ENCODE measurements at places on chromosomes 7 and 10.

- peak; percentile 67 for ATAC-seq
These were observed 201.3 kb downstream of the SLC25A13 start for GRCh38 chr7:96120445-96121225.

DNA sequence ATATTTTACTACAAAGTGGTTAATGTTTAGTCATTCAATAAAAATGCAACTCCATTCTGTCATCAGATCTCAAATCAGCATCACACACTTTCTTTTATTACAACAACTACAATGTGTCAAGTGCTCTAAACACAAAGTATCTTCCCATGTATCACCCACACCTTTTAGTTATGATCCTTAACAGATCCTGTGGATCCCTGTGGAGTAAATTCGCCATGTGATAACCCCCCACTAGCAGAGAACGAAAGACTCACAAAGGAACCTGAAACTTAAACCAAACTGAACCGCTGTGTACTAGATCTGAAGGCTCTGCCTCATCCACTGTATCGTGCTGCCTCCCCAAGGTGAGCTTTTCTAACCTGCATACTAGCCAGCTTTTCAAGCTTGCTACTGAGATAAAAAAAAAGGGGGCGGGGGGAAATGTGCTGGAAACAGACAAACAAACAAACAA is 1.7 kb downstream of the DPY19L1 start:
- peak; percentile 10 for ATAC-seq

DNA sequence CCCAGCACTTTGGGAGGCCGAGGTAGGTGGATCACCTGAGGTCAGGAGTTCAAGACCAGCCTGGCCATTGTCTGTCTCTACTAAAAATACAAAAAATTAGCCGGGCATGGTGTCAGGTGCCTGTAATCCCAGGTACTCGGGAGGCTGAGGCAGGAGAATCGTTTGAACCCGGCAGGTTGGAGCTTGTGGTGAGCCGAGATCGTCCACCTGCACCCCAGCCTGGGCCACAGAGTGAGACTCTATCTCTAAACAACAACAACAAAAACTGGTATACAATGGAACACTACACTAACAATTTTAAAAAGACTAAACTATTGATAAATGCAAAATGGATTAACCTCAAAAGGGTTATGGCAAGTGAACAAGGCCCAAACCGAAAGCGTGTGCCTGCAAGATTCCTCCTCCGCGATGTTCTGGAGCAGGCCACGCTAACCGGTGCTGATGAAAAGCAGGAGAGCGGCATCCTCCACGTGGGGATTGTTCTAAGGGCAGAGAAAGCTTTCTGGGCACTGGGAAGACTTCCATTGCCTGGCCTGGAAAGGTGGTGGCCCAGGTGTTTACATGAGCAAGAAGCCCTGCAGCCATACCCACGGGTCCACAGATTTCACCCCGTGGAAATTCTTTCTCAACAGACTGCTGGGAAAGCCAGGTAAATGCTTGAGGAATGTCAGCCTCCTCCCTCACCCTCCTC is 53.8 kb downstream of the PDGFA start:
- ATAC-seq, result no peak

DNA sequence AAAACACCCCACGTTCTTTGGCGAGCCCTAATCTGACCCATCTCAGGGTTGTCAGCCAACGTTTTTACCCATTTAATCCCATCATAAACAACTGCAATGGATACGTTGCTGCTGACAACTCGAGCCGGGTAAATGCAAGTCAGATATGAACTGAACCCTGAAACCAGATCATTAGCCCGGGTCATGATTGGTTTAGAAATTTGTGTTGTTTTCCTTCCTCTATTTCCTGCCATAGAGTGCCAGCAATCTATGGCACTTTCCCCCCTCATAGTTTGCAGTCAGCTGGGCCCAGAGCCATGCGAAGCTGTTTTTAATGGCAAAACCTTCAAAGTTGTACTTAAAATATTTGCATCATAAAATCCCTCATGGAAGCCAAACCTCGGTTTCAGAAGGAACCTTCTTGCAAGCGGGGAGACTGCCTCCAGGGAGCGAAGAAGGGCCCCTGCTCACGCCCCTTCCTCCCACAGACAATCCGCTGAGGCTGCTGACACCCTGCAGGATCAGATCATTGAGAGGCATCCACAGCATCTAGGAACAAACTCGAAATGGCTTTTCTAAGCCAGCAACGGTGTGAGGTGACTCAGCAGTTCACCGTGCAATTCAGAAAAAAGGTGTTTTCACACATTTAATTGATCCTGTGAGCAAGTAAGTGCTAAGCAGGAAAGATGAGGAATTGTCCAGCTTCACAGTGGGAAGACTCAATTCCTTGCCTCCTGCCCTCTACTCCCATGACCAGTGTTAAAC is 710.1 kb downstream of the PARD3 start:
- ATAC-seq, result no peak

- ATAC-seq, result peak; percentile 25
These were observed 38.0 kb downstream of the UNC5B start for GRCh38 chr10:71250405-71250804.
